ENCODE measurements at places on chromosomes 3 and 15.

GRCh38 chr3:13580256-13581023 is 31.5 kb downstream of the FBLN2 start:
- DNase-seq = no peak

DNA sequence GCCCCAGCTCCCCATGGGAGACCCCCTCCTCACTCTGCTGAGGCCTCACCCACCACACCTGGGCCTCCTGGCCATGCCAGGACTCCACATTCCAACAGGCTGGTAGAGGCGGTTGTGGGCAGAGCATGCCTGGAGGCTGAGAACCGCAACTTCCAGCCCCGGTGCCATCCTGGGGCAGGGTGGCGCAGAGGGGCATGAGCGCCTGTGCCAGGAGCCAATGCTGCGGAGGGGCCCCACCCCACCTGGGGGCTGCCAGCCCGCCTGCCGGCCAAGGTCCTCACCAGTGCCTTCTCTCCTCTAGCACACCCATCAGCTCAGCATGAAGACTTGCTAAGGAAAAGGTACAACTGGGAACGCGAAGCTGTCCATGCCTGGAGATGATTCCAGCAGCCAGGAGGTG is 34.3 kb upstream of the SLC6A6 start:
- DNase-seq = no peak

DNA sequence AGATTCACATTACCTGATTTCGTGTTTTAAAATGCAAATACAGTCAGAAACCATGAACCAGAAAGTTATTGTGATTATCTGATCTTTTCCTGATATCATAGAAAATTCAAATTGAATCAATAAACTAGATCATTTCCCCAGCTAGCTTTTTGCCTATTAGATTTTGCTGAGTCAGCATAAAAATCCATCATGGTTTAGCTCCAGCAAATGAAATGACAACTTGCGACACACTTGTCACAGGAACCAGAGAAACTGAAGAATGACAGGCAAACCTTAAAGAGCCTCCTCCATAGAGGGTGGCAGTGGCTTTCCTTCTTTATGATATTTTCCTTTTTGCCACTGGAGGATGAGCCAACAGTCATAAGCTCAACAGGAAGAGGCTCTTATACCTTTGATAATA is 30.6 kb upstream of the TMEM108 start:
- DNase-seq = no peak

- no peak for DNase-seq
These were observed 34.8 kb upstream of the PCOLCE2 start for GRCh38 chr3:142923694-142924093.

- no peak for DNase-seq
These were observed 54.9 kb upstream of the GLCE start for GRCh38 chr15:69105451-69105985.
